ENCODE measurements at places on chromosomes 1 and 21.
A peak's percentile ranks its signal among the peaks of the same experiment; 100 is the strongest.

DNA sequence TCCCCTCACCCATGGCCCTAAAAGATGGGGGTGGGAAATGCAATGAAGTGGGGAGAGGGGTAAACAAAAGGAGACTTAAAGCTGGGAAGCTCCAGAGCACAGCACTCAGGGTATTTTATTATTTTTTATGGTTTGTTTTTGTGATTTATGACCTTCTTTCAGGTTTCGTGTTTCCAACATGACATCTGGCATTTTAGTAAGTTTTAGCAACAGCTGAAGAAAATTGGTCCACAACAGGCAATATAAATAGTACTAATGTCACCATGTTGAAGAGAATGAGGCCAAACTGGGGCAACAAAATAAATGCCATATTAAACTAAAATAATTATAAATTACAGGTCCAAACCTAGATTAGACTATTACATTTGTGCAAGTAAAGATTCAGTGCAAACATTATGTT lies 56.3 kb downstream of the TBX15 start:
- DNase-seq, result no peak

GRCh38 chr1:193190096-193190744 lies 3.8 kb upstream of the B3GALT2 start:
- DNase-seq, result peak; percentile 31

GRCh38 chr1:106721790-106722189 lies 334.7 kb upstream of the PRMT6 start:
- no peak for DNase-seq

- DNase-seq, result no peak
Measured at GRCh38 chr21:34857122-34857713, 188.4 kb downstream of the CLIC6 start.

- DNase-seq, result no peak
Measured at GRCh38 chr21:14487490-14488432, 58.4 kb downstream of the SAMSN1 start.

GRCh38 chr1:229913489-229913888 lies 153.5 kb upstream of the GALNT2 start:
- DNase-seq, result no peak

GRCh38 chr1:119108988-119109387 lies 31.5 kb downstream of the WARS2 start:
- DNase-seq, result no peak

DNA sequence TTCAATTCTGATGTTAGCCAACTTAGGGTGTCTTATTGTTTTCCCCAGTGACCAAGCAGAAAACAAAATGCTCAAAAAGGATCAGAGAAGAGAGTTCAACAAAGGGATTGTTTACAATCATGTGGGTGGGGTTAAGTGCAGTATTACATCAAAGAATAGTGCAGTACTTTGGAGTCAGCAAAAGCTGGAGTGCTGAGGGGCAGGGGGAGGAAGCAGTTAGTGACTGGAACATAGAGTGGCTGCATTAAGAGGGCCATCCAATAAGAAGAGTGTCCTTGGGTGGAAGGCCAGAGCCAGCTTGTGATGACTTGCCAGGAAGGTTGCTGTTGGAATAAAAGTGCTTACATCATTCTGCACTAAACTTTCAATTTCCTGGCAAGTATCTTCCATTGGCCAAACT lies 175.5 kb downstream of the CYYR1 start:
- no peak for DNase-seq

DNA sequence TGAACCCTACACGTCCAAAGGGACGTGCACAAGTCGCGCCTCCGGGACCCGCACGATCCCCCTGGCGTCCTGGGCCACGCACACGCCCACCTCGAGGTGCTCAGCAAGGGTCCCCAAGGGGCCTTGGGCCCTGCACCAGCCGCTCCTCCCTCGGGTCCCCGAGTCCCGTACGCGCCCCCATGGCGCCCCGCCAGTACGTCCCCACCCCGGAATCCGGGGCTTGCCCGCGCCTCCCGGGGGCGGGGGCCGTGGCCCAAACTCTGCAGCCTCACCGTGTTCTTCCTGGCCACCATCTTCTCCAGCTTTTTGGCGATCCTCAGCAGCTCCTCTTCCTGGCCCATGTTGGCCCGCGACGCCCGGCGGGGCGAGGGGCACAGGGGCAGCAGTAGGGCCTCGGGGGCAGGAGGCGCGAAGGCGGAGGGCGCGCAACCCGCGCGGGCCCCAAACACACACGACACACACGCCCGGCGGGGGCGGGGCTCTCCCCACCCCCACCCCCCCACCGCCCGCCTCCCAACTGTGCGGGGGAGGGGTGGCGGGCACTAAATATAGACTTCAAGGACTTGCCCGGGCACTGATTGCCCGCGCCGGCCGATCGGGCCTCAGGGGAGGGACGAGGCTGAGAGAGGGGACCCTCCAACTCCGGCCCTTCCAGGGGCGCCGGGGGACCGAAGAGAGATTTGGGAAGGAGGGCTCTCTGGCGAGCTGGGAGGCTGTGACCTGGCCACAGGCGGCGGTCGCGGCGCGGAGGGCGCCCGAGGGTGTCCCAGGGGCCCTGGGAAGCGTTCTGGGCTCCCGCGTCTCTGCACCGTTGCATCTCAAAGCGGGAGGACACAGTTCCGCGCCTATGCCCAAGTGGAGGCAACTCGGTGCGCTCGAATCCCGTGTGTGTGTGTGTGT lies at the start of gene TCEA3:
TCEA3 (minus strand) TSS at position 456 of the 900 bp plus-strand sequence; CDS start at position 341, 115 bp downstream.
- DNase-seq, result no peak

- DNase-seq, result no peak
Measured at GRCh38 chr1:203349773-203350524, 973 bp downstream of the FMOD start.

DNA sequence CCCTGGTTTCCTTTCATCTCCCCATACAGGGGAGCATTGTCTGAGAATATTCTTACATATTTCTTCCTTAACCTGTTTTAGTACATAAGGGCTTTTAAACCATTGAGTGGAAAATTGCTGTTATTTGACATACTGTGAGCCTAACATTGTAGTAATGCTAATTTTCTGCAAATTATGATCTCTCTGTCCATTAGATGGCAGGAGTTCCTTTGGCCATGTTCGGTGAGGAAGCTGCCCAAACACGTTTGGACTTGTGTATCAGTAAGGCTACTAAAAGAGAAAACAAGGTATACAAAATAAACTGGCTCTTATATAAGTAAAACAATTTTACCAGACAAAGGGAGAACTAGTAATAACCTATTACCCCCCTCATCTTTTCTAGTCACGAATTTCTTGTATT lies 29.2 kb downstream of the CDC7 start:
- DNase-seq, result no peak

DNA sequence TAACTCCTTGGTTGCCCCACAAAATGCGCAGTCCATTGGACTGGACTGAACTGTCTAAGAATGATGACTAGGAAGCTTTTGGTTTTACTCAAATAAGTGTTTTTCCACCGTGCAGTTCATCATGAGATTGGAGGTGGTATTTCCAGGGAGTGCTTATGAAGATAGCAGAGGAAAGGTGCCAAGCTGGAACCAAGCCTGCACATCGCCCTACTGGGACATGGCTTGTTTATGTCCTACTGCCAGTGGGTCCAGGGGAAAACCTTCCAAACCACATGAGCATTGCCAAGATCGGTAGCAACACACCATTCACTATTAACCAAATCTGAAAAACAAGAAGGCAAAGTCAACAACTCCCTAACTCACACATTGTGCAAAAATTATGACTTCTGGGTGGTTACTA lies 54.7 kb upstream of the DSCAM start:
- no peak for DNase-seq

DNA sequence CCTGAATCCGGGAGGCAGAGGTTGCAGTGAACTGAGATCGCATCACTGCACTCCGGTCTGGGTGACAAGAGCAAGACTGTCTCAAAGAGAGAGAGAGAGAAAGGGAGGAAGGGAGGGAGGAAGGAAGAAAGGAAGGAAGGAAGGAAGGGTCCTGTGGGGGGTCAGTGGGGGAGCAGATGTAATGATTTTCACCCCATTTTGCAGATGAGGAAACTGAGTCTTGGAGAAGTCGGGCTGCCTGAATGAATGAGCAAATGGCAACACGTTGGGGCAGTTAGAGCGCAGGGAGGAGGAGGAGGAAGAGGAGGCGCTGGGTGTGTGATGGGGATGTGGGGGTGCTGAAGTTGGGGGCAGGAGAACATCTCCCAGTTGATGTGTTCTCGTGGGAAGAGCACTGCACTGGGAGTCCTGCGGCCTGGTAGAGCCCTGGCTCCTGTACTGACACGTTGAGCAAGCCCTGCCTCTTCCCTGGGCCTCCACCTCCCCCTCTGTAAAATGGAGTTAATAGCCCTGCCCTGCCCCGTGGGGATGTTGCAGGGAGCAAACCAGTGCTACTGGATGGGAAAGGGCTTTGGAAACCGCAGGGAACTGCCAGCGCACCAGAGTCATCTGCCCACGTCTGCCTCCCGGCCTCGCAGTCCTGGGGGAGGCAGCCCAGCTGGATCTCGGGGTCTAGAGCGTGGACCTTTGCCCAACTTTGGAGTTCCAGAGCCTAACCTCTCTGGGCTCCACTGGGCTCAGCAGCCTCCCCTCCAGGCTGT lies 103.2 kb upstream of the CASZ1 start:
- no peak for DNase-seq

GRCh38 chr1:26234644-26235370 lies 807 bp downstream of the CEP85 start:
- peak; percentile 33 for DNase-seq

- peak; percentile 66 for DNase-seq
Measured at GRCh38 chr1:27341525-27342252, at the start of gene SYTL1. Gene SYTL1, plus strand, starts transcription at chr1:27342022. Its CDS starts 3,313 bp downstream, at chr1:27345335.

- DNase-seq, result no peak
Measured at GRCh38 chr1:213067352-213067751, 16.3 kb downstream of the RPS6KC1 start.

GRCh38 chr1:219959540-219960203 lies 31.3 kb upstream of the SLC30A10 start:
- no peak for DNase-seq

GRCh38 chr1:20974951-20975350 lies 187.8 kb upstream of the HP1BP3 start:
- DNase-seq, result no peak

- no peak for DNase-seq
Measured at GRCh38 chr1:61092642-61093041, 10.3 kb downstream of the NFIA start.

DNA sequence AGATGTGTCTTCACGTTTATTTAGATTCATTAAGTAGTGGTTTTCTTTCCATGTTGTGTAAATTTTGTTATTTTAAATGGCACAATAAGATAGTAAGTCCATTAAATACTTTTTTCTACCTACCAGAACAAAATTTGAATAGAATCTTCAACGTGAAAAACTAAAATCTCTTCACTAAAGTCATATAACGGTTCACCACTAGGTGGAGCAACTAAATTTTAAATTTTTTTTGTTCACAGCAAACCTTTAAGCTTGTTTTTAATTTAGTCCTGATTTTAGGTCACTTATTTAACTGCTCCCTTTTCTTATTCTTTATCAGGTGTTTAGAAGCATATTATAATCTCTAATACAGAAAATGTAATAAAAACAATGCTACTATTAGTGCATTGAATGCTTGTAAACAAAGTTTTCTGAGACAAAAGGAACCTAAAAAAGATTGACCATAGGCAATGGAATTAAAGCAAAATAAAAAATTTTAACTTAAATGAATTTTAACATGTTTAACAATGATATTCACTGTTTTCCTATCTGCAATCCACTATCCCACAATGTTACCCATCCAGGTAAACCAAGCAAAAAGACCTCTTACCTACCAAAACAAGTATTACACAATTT lies 28.3 kb upstream of the PKN2 start:
- peak; percentile 37 for DNase-seq

- DNase-seq, result no peak
Measured at GRCh38 chr1:172430128-172430454, 9.6 kb downstream of the C1orf105 start.

DNA sequence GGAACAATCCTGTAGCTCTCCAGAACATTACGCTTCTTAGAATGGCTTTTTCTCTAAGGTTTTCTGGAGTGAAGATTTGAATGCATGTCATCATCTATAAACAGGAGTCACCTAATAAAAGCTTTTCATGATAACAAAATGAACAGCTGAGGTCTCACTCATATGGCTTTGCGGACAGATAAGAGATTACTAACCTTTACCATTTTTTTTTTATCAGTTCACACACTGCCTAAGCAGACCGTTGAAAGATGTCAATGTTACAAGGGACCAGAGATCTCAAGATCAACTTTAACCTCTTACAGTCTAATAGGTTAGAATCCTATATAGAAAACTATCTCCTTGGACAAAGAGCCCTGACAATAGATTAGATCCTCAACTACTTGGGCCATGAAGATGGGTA lies 41.4 kb downstream of the SCMH1 start:
- DNase-seq, result no peak

GRCh38 chr21:29213513-29214385 lies 83.3 kb downstream of the MAP3K7CL start:
- DNase-seq, result no peak

- DNase-seq, result no peak
Measured at GRCh38 chr1:43760745-43761317, 53.5 kb downstream of the ST3GAL3 start.

GRCh38 chr21:38060533-38060932 lies 144.3 kb upstream of the KCNJ6 start:
- DNase-seq, result no peak

DNA sequence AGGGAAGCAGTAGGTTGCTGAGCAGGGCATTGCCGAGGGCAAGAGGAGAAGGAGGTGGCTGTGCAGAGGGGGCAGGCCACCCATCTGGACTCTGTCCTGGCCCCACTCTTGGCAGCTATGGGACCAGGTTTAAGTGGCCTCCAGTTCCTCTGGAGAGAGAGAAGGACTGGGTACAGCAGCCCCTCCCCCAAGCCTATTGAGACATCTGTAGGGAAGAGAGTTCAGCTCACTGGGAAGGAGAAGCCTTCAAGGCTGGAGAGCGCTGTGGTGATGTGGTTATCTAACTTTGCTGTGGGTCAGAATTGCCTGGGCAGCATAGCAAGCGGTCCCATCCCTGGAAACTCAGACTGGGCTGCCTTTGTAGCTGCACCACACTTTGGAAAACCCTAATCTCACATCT lies 93.9 kb downstream of the KCNJ15 start:
- no peak for DNase-seq

- DNase-seq, result no peak
Measured at GRCh38 chr1:91170571-91170970, 148.7 kb upstream of the ZNF644 start.

GRCh38 chr1:53398091-53398490 lies 61.1 kb upstream of the DMRTB1 start:
- no peak for DNase-seq

DNA sequence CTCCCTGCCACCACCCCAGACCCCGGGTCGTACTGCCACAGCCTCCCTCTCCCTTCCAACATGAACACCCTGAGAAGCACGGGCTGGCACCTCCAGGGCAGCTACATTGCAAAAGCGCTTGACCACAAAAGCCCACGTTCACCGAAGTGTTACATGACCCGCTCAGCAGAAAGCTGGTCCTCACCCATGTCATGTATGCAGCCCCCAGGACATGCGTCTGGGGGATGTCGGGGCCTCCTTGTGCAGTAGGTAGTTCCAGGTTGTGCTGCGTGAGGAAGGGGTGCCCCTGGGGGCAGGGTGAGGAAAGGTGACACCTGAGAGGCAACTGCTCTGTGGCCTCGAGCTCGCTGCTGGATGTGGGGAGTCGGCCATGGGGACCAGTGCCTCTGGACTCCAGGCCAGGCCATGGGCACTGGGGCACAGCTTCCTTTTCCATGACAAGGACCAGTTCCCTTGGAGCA lies 102.0 kb upstream of the C1orf174 start:
- DNase-seq, result no peak

- DNase-seq, result no peak
Measured at GRCh38 chr1:212271823-212272485, 13.3 kb upstream of the PPP2R5A start.

GRCh38 chr21:41369920-41370839 lies 8.4 kb downstream of the MX2 start:
- no peak for DNase-seq
